NCI-H1436 (cell line): ENCODE measurements at places on chromosomes 11 and 22.
A peak's percentile ranks its signal among the peaks of the same experiment; 100 is the strongest.

- DNase-seq = peak; percentile 85
Measured at GRCh38 chr22:23533328-23533762, 46.7 kb downstream of the IGLL1 start.

GRCh38 chr22:43792905-43793304, 19.2 kb downstream of the EFCAB6 start:
- no peak for DNase-seq

GRCh38 chr11:116194156-116194904, 578.5 kb downstream of the BUD13 start:
- DNase-seq = no peak

DNA sequence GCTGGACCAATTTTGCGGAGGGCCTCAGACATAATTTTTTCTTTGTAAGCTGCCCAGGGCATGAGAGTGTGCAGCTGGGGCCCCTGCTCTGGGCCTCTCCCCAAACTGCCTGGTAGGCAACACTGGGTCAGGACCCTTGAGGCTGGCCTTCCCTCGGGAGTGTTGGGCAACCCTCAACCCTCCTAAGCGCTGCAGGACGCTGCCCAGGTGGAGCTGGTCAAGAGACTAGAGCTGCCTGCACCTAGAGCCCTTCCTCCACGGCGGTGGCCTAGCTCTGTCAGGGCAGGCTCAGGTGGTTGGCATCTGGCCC, 505 bp upstream of the TMEM132A start:
- no peak for DNase-seq

DNA sequence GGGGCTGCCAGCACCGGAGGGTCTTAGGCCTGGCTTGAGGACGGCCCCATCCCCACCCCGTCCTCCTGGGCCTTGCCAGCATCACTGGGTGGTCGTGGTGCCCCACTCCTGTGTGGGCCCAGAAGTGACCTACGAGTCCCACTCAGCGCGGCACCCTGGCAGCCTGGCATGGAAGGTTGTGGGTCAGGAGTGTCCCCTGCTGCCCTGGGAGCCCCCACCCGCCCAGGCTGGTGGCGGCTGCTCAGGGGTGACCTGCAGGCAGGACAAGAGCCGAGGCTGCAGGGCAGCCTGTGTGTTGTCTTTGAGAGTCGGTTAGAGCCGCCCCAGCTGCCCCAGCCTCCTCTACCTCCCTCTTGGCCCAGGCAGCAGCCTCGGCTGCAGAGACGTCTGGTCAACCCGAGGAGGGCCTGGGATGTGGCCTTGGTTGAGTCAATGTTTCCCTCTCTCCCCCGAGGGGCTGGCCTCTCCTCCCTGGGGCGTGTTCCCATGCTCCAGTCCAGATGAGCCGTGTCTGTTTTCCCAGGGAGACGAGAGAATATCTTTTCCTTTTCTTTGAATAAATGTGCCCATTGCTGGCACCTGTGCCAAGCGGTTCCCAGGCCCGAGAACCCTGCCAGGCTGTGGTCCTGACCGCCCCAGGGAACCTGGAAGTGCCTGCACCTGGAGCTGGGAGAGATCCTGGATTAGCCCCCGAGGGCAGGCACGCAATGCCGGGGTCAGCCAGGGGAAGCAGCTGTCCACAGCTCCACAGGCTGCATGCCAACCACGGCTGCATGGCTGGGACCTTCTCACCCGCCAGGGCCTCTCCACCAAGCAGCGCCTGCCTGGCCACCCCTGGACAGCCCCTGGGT, 35.7 kb upstream of the MUC5AC start:
- no peak for DNase-seq

DNA sequence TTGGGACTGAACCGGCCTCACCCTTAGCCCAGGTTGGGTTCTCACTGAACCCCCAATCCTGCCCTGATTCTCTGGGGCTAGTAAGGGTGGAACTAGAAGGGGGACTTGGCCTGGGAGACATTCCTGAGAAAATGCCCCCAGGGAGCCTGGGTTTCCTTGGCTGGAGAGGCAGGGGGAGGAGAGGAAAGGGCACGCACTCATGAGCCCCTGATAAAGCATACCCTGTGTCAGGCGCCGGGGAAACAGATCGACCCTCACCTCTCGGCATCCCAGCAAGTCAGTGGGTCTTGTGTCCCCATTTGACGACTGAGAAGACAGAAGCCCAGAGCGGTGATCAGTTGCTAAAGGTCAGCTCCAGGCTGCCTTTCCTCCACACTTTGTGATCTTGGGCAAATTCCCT, 47.7 kb upstream of the RTL6 start:
- no peak for DNase-seq
